ENCODE measurements at places on chromosomes 12 and 14. TPM values are rescaled to one million over a fixed set of nuclear protein-coding genes. Genes with fewer than 3 reads are reported as not detected.

GRCh38 chr12:13007496-13008233 lies 7.6 kb upstream of the HEBP1 start:
- DNase-seq: no peak

PNMA1 gene
- total RNA-seq: 7.2 TPM

GRCh38 chr12:105013892-105014291 lies 27.8 kb downstream of the NOPCHAP1 start:
- no peak for DNase-seq

DTX1 gene
- 3.5 TPM for total RNA-seq

RD3L gene
- total RNA-seq: not detected

GRCh38 chr12:93825501-93825888 lies 148.3 kb downstream of the CRADD start:
- no peak for DNase-seq

- DNase-seq: no peak
These were observed 172.8 kb downstream of the KTN1 start for GRCh38 chr14:55752580-55753390.

TAS2R30 gene
- 2.6 TPM for total RNA-seq

KLRC1 gene
- 0.44 TPM for total RNA-seq
